ENCODE measurements at places on chromosomes 12 and 14. TPM values are rescaled to one million over a fixed set of nuclear protein-coding genes. Genes with fewer than 3 reads are reported as not detected.

The BHLHE41 gene
- total RNA-seq: 0.14 TPM

The SPX gene
- total RNA-seq: 0.18 TPM

The TESPA1 gene
- total RNA-seq: not detected

The HCAR3 gene
- total RNA-seq: 0.92 TPM

The MFAP5 gene
- total RNA-seq: 158 TPM

The BCL2L14 gene
- total RNA-seq: not detected
